Left renal cortex interstitium (tissue), 4 donors: ENCODE measurements at places on chromosomes 2 and 18. TPM values are rescaled to one million over a fixed set of nuclear protein-coding genes. Genes with fewer than 3 reads are reported as not detected.

DNA sequence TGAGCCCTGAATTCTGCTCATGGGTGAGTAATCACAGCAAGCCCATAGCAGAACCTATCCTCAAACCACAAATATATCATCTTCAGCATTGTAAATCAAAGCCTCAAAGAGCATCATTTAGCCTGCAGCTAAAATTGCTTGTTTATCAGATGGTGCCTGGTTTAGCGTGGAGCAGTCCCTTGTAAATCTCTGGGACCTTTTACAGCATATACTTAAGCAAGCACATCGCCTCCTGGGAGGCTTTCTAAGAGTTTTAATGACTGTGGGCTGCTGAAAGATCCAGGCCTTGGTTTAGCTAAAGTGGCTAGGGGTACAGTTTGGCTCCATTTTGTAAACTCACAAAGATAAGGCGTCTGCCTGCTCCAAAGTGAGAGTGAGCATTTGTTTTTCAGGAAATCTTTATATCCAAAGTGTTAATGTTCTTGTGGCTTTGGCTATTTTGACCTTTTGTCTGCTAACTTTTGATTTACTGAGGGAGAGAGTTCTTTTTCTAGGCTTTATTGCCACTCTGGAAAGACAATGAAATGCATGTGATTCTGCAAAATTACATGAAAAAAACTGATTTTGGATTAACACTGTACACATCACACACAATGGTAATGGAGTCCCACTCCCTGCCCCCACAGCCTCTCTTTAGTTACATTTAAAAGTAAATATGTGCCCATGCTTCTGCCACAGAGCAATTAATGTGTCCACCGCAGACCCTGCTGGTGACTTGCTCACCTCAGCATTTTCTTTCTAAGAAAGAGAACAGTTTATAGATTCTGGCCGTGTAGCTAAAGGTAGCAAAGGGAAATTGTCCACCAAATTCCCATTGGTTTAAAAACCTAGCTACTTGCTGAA, 194.8 kb downstream of the LNPK start:
- no peak for DNase-seq

DNA sequence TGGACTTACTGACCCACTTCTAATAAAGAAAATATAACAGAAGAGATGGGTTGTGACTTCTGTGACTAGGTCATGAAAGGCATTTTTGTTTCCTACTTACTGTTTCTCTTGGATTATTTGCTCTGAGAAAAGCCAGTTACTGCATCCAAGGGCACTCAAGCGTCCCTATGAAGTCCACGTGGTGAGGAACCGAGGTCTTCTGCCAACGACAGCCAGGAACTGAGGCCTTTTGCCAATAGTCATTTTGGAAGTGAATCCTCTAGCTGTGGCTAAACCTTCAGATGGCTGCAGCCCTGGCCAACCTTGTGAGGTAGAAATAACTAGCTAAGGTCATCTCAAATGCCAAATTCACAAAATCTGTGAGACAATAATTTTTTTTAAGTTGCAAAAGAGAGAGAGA, 449.8 kb upstream of the RGPD4 start:
- no peak for DNase-seq

- DNase-seq, result no peak
These were observed 41.0 kb upstream of the MGAT4A start for GRCh38 chr2:98771721-98772524.

GRCh38 chr2:149720615-149721014, 133.0 kb upstream of the MMADHC start:
- DNase-seq, result no peak

DNA sequence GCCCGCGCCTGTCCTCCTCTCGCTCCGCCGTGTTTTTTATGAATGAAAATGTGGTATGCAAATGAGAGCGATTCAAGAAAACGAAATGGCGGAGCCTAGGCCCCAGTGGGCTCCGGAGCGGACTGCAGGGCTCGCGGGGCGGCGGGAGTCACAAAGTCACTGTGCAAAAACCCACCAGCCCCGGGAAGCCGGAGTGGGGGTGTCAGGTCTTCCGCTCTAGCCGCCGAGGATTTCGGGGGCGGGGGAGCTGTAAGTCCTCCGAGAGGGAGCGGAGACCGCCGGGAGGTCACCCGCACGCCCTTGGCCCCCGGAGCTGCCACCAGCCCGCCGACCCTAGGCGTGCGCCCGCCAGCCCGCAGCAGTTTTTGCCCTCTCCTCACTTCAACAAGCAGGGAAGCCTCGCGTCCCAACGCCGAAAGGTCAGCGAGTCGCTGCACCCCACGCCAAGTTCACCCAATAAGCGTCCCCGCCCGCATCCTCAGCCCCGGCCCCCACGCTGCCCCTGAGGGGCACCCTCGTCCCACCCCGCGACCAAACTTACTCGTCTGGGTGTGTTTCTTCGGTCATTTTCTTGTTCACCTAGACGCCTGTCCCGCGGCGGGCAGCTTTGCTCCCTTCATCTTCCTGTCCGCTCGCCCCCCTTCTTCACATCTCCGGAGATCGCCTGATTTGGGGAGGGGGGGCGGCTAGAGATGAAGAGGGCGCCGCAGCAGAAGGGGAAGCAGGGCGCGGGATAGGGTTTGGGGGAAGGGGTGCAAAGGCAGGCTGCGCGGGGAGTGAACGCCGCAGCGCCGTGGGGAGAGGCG, 775 bp downstream of the SPRED2 start:
- no peak for DNase-seq

DNA sequence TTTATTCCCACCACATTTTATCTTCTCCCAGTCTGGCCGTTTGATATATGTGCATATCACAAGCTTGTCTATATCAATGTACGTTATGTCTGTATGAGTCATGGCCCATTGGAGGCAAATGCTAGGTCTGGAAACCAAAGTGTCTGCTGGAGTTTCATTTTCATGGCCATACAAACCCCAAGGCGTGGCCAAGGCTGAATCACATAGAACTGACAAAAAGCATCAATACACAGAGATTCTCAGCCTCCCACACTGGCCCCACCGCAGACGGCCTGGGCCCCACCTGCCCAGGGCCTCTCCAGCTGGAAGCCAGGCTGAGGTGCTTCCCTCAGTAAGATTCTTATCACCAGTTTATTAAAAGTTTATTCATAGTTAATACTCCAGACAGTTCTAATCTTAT, 40.5 kb upstream of the SALL3 start:
- no peak for DNase-seq

DNA sequence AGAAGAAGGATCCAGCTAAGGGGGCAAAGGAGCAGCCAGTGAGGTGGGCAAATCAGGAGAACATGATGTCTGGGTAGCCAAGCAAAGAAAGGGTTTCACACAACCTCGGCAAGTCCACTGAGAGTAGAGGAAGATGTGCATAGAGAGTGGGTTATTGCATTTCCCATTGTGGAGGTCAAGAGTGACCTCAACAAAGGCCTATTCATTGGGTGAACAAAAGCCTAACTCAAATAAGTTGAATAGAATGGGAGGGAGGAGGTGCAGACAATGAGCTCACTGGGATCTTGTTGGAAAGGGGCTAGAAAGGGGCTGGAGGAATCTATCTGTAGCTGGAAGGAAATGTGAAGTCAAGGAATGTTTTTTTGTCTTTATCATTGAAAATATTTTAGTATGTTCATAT, 14.0 kb upstream of the PDCL3 start:
- DNase-seq, result no peak

- no peak for DNase-seq
These were observed 60.1 kb downstream of the EMILIN2 start for GRCh38 chr18:2906704-2907549.

GRCh38 chr18:48402953-48403352, 6.2 kb downstream of the ZBTB7C start:
- DNase-seq, result no peak

Gene KCNG2
- polyA plus RNA-seq, result 0.11 TPM

Gene PPP1R1C
- polyA plus RNA-seq, result 1.7 TPM

Gene VIT
- 0.14 TPM for polyA plus RNA-seq

Gene RRM2
- polyA plus RNA-seq, result 62.4 TPM

Gene NYAP2
- polyA plus RNA-seq, result 0.08 TPM

Gene CTAGE1
- not detected for polyA plus RNA-seq

Gene IL1B
- polyA plus RNA-seq, result 0.47 TPM
